ENCODE measurements at places on chromosomes 1 and 21. TPM values are rescaled to one million over a fixed set of nuclear protein-coding genes. Genes with fewer than 3 reads are reported as not detected.

GRCh38 chr1:35561297-35561971, 3.8 kb downstream of the NCDN start:
- no peak for DNase-seq

TEKT2 gene
- total RNA-seq, result 0.21 TPM

PRAMEF6 gene
- total RNA-seq, result not detected

DNA sequence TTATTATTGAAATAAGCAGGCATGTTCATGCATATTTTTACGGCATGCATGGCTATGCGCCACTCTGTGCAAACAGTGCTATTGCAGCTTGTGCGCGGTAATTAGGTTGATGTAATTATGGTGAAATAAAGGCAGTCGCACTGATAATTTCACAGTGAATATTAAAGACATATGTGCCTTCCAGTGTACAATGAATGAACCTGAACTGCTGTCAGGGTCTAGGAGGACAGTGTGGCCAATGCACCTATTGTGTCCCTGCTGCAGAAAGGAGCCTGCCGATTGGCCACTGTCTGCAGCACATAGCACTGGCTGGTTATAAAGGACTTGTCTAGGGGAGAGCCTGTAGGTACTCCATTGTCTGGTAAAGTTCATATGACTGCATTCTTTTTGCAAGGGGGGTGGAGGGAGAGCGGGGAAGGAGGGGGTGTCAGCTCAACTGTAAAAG, 340.4 kb downstream of the USP25 start:
- DNase-seq, result no peak

GRCh38 chr1:166811691-166812090, 27.6 kb upstream of the POGK start:
- no peak for DNase-seq

HPDL gene
- 7.2 TPM for total RNA-seq

BNIPL gene
- 0.07 TPM for total RNA-seq

NTMT2 gene
- total RNA-seq, result not detected

GRCh38 chr1:167202049-167202448, 18.6 kb upstream of the POU2F1 start:
- DNase-seq, result no peak

Data from pulmonary artery endothelial cell (primary cell).